ENCODE measurements at places on chromosomes 3 and 15.

- DNase-seq: peak; percentile 88
Observed at GRCh38 chr3:61297821-61298220, 46.6 kb upstream of the FHIT start.

DNA sequence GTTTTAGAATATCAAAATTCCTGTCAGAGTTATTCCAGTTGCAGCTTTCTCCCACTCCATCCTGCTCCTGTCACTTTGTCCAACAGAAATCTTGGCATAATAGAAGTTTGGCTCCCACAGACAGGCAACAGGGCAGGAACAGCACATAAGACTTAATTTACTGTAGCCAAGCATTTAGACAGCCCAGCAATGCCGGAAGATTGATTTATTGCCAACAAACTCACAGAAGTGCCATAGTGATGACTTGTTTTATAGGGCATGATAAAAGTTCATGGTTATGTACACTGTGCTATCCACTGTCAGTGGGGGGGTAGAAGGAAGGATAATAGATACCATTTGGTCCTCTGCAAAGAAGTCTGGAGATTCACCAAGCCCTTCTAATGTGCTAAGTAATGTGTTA is 98.3 kb upstream of the CBLB start:
- DNase-seq: peak; percentile 56

DNA sequence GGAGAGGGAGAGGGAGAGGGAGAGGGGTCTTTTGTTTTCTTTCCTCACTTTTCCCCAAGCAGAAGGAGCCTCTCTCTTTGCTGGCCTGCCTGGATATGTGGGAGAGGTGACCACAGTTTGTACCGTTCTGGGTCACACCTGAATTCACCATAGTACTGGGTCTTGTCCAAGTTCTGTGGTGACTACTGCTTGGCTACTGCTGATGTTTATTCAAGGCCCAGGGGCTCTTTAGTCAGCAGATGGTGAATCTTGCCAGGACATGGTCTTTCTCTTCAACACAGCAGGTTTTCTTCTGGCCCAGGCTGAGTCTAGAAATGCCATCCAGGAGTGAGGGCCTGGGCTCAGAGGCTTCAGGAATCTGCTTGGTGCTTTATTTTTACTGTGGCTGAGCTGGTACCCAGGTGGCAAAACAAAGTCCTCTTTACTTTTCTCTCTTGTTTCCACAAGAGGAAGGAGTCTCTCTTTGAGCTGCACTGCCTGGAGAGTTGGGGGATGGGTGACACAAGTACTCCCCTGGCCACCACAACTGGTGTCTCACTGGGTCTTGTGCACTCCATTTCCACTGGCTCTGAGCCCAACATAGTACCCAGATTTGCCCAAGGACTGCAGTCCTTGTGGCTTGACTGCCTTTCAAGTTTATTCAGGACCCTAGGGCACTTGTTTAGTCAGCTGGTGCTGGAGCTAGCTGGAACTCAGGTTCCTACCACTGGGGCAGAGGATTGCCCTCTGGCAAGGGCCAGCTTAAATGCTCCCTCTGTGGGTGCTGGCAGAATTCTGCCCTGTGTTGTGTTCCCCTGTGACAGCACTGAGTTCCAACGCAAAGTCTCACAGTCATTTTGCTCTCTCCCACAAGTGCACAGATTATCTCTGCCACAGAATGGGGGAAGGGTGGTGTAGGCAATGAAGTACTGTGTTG is 16.8 kb upstream of the CCNDBP1 start:
- no peak for DNase-seq

DNA sequence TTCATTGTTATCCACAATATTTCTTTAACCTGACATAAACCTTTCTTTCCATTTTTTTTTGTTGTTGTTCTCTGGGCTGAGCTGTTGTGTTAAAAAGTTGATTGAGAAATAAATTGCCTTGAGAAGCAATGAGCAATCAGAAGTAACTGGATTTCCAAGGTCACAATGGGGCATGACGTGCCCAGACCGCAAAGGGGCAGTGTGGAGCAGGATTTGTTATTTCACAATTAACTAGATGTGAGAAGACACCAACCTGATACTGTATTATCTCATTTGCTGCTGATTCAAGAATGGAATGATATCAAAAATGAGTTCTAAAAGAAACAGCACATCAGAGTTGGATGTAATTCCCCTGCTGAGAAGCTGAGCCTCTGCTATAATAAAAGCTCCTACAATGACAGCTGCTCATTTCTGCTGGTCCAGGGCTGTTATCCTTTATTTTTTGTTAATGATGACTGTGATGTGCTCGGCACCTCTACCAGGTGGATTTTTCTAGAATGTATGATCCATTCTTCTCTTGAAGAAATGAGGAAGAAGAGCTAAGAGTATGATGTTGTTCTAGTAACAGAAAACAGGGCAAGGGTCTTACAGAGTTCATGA is 28.1 kb downstream of the CPNE4 start:
- no peak for DNase-seq

DNA sequence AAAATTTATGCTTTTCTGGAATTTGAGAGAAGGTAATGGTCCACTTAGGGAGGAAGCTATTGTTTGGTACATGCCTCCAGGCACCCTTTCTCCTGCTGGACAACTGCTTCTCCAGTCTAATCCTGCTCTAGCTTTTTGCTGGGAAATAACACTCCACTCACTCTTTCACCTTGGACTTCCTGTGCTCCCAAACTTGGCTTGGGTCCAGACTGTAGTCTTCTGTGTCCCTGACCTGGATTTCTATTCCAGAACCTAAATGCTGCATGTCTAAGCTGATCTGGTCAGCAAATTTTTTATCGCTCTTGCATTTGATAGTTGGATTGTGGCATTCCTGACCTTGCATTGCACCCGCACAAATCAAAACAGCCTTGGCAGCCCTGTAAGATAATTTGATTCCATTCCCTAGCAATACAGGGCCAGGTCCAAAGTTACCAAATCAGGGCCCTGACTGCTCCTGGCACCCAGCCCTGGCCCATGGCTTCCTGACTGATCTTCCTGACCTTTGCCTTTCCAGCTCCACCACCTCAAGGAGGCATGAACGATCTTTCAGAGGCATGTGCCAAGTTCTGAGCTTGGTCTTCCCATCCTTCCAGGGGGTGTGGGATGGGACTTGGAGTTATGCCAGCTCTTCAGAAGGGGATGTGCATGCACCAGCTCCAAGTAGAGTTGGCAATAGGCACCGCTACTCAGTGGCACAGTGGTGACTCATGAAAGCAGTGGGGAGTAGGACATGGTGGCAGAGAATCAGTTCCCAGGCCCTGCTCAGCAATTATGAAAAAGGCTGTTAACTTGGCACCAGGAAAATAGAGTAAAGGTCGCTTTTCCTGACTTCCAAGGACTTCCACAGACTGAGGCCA is 43.9 kb upstream of the GOLGA8J start:
- peak; percentile 11 for DNase-seq

DNA sequence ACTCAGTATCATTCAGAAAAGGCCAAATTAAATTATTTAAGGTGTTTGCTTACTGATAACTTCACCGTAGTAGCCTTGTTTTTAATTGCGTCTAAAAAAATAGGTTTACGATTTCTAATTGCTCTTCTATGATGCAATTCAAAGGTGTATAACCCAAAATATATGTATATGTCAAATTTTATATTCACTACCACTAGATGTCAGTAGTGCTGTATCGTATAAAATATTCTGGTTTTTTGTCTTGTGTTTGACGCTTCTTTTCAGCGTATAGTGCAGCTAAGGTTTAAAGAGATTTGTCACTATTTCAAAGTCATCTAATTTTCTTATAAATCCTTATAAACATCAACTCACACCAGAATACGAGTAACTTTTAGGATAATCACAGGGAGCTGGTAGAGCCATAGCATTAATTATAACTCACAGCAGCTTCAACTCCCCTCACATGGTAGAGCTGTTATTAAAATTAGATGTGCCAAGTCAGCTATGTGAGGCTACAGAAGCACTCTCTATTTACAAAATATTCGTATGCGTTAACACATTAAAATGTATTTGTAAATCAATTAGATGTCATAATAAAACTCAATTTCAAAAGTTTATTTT is 3.5 kb downstream of the PFN2 start:
- peak; percentile 79 for DNase-seq

DNA sequence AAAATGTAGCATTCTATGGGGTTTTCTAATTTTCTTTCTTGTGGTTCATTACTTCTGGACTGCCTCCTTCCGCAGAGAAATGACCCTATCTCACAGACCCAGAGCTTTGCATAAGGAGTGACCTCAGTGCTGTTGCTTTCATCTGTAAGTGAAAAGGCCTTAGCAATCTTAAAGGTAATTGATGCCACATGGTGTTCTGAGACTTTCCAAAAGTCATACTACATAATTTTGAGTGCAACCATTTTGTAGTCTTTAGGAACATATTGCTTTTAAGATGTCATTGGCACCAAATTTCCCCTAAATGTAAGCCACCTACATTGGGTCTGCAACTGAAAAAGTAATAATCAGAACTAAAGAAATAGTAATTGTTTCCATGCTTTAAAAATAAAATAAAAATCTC is 9.2 kb upstream of the HHLA2 start:
- no peak for DNase-seq

DNA sequence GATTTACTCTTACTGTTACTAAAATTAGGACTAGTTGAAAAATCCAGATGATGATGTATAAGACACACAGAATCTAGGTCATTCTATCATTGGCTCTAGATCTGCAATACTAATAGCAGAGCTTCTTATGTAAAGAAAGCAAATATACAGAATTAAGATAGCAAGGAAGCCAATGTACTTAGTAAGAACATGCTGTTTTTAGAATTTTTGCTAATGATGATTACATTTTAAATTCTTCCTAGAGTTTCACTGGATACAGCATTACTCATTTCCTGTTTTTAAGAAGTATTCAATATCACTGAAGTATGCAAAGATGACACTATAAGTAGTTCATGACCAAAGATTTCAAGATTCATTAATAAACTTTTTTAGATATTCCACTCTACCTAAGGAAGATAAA is 60.7 kb downstream of the CFAP20DC start:
- DNase-seq: peak; percentile 22

DNA sequence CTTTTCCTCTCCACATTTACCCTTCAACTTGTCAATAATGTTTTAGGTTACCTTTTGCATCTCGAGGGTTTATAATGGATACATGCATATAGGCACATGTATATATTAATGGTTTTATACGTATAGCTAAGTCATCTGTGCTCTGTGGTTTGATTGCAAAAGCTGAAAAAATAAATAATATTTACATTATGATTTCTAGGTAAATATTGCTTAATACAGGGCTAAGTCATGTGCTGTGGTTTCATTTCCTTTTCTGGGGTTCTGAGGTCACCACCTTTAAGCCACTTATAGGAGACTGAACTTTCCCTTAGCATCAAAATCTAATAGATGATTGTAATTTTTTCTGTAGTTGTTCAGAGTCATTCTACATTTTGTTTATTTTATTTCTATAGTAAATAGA is 33.1 kb downstream of the LPP start:
- no peak for DNase-seq

- no peak for DNase-seq
Observed at GRCh38 chr3:152283492-152284381, 15.0 kb downstream of the MBNL1 start.

GRCh38 chr15:76533060-76533820 is 196.7 kb downstream of the ISL2 start:
- DNase-seq: no peak

GRCh38 chr3:134449951-134450350 is 35.8 kb downstream of the ANAPC13 start:
- DNase-seq: no peak

GRCh38 chr3:175585898-175586297 is 726.8 kb downstream of the NAALADL2 start:
- DNase-seq: no peak

DNA sequence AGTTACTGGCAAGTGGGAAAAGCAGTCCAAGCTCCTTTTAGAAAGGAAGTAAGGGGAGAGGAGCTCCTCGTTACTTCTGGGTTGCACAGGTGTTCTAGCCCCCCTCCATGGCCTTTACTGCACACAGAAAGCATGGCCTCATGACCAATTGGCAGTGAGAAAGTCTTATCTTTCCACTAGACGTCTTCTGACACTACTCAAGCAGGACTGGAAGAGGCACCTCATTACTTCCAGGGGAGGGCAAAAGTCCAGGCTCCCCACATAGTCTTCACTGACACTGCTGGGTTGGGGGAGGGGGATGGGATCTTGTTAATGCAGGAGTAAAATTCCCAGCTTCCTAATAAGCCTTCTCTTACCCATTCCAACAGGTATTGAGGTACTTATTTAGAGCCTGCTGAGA is 27.6 kb upstream of the TM2D3 start:
- no peak for DNase-seq

DNA sequence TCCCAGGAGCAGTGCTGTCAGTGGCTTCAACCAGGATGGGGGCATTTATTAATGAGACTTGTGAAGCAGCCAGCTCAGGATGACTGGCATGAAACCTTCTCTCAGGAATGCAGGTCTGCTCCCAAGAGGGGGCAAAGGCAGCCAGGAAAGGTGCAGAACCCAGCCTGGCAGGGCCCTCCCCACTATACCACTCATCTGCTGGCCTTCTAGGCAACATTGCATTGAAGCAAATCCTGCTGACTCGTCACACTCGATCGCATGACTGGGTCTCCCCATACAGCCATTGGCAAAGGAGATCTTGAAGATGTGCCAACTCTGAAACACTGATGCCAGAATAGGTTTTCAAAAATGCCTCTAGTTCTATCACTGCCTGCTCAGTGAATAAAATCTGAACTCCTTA is 65.7 kb upstream of the CMTM7 start:
- DNase-seq: no peak

DNA sequence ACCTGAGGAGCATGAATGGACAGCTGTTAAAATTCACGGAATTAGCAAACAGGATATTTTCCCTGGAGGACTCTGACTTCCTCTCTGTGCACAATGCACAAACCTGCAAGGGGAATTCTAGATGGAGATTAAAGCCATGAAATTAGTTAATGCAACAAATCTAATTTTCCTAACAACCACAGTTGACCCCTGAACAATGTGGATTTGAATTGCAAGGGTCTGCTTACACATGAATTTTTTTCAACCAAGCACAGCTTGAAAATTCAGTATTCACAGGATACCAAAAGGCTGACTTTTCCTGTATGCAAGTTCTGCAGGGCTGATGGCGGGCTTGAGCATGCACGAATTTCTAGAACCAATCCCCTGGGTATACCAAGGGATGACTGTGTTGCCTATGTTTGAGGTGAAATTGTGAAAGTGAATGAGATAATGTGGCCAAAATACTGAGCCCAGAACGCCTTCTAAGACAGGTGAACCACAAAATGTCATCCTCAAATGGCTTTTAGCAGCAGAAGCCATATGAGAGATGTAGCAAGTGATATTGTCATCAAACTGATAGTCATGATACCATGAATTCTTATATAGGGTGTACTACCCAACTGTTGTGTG is 52.5 kb downstream of the COL8A1 start:
- DNase-seq: peak; percentile 3

GRCh38 chr3:60855250-60855649 is 396.0 kb downstream of the FHIT start:
- DNase-seq: no peak

DNA sequence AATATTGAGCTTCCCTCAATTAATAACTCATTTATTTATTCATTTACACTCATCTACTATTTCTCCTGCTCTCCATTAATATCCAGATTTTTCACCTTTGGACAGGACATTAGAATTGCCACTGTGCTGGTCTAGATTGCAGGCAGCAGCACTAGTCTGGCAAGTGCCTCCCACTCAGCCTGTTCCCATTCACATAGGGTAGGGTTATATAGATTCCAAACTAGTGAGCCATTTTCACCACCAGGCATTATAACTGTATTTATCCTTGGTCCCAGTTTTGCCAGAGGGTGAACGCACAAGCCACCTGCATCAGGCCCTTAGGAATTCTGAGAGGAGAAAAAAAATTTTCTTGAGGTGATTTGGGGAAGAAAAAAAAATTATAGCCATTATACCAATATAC is 44.5 kb downstream of the ANAPC13 start:
- DNase-seq: no peak

Measured in muscle of leg (tissue), 16 donors.